ENCODE measurements at places on chromosomes 3 and 15. TPM values are rescaled to one million over a fixed set of nuclear protein-coding genes. Genes with fewer than 3 reads are reported as not detected.
A peak's percentile ranks its signal among the peaks of the same experiment; 100 is the strongest.

DNA sequence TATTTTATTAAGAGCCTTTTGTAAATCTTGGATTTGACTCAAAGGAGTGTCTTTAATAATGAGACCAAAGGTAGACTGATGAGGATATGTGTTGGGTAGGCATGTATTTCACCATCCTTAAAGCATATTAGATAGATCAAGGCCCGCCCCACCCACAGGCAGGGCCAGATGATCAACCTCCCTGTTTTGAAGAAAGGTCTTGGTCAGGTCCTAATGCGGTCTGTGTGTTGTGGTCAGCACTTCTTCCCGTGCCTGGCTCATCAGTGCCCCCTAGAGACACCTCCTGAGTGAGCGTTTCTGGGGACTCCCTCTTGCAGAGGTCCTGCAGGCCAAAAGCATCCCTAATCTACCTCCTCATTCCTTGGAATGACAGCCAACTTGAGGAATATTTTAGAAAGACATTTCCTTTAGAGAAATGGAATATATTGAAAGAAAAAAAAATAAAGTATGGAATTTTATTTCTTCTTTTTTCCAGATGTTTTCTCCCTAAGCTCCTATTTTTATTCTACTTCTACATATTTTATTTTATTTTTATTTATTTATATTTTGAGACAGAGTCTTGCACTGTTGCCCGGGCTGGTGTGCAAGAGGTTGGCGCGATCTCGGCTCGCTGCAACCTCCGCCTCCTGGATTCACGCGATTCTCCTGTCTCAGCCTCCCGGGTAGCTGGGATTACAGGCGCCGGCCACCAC, 6.0 kb downstream of the TM4SF4 start:
- peak; percentile 67 for DNase-seq

DNA sequence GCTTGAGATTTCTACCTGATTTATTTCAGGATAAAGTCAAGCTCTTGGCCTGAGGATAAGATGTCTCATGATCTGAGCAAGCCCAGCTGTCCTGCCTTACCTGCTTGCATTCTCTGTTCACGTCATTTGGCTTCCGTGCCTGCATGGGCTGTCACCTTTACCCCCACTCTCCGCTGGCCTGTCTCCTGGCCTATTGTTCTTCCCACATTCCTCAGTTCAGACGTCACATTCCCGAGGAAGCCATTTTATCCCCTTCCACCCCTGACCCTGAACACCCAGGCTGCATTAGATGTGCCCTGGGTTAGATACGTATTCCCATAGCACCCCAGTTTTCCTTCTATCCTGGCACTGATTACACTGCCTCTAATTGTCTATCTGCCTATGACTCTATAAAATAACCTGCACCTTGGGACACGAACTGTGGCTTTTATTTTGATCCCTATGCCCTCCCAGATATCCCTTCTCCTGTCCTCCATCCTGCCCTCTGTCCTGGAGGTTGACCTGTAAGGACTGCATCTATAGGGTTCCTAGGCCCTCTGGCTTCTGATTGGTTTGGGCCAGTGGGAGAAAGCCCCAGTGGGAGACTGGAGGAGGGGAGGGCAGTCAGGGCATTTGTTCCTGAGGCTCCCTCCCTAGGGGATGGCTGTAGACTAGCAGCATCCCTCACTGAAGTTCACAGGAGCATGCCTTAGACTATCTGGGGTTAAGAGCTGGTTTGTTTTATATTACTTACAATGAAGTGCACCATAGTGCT, 19.2 kb upstream of the UBE2Q2 start:
- DNase-seq: no peak

DNA sequence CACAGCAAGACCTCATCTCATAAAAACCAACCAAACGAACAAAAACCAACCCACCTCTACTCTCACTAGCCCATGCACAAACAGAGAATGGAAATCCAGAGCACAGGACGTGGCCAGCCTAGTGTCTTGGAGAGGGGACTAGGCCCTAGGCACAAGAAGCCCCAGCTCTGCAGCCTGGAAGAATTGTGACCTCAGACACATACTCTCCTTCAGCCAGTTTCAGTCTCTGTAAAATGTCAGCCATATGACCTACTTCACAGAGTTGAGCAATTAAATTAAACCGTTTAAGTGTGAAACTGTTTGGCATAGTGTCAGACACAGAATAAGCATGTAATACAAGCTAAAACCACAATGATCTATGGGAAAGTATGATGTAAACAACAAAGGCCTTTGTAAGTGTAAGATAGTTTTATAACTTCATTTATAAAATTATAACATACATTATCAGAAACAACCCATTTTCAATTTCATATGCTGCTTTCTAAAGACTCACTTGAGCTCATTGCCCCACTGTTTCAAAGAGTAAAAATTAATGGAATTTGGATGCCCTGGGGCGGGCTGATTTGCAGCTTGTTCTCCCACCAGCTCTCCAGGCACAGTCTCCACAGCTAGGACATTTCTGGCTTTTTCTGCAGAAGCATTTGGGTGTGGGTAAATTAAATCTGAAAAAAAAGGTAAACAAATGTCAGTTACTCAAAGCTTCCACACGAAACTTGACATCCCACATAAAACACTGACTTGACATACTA, 32.9 kb downstream of the TBC1D2B start:
- peak; percentile 79 for DNase-seq

DNA sequence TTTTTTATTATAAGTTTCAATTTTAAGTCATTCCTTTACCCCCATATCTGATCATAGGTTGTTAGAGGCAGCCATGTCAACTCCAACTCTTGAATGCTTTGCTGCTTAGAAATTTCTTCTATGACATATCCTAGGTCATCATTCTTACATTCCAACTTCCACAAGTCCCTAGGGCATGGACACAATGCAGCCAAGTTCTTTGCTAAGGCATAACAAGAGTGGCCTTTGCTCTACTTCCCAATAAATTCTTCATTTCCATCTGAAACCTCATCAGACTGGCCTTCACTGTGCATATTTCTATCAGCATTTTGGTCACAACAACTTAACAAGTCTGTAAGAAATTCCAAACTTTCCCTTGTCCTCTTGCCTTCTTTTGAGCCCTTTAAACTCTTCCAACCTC, 28.5 kb downstream of the TRIM42 start:
- DNase-seq: no peak

- peak; percentile 81 for DNase-seq
Measured at GRCh38 chr15:85047271-85047948, 65.8 kb downstream of the PDE8A start.

DNA sequence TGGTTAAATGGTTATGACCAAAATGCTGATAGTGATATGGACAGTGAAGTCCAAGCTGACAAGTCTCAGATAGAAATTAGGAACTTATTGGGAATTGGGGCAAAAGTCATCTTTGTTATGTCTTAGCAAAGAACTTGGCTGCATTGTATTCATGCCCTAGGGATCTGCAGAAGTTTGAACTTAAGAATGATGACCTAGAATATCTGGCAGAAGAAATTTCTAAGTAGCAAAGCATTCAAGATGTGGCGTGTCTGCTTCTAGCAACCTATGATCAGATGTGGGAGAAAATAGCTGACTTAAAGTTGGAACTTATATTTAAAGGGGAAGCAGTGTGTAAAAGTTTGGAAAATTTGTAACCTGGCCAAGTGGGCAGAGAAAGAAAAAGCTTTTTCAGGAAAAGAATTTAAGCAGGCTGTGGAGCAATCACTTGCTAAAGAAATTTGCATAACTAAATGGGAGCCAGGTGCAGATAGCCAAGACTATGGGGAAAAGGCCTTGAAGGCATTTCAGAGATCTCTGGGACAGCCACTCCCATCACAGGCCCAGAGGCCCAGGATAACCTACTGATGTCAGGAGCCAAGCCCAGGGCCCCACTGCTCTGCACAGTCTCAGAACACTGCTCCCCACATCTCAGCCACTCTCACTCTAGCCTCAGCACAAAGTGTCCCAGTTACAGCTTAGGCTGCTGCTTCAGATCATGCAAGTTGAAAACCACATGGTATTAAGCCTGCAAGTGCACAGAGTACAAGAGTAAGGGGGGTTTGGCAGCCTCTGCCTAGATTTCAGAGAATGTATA, 147.8 kb upstream of the TGFBR2 start:
- DNase-seq: no peak

- no peak for DNase-seq
Measured at GRCh38 chr3:81502236-81502635, 259.2 kb downstream of the GBE1 start.

DNA sequence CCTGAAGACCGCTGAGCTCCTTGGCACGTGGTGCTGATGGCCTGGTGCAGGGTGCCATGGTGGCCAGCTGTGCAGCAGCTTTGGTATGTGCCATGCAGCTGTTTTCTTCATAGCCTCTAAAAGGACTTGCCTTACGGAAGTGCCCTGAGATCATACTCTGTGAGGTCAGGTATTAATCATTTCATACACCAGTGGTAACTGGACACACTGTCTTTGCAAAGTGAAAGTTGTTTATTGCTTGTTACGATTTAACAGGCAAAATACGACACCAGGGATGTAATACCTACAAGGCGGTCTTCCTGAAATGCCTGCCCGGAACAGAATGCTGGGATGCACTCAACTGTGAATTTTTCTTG, 184.6 kb downstream of the ATP10A start:
- DNase-seq: no peak

DNA sequence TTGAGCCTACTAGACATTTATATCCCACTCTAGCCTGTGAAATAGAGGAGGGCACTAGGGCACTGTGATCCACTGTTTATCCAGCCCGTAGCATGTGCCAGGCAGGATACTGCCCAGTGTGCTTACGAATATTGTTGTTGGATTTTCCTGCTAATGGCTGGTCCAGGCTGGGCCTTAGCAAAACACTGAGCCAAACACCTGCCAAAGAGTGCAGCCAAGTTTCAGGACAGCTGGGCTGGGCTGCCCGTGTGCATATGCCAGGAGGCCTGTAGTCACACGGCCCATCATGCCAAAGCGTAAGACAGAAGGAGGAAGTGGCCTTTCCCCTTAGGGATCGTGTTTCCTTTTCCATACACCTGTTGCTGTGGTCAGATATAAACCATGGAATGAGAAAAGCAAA, 54.5 kb upstream of the ABHD10 start:
- no peak for DNase-seq

GRCh38 chr3:117355566-117355965, 646.0 kb downstream of the TUSC7 start:
- peak; percentile 69 for DNase-seq

GRCh38 chr3:171835116-171835515, 8.0 kb upstream of the TMEM212 start:
- DNase-seq: no peak

GRCh38 chr3:11221818-11222415, 50.3 kb upstream of the ATG7 start:
- DNase-seq: no peak

DNA sequence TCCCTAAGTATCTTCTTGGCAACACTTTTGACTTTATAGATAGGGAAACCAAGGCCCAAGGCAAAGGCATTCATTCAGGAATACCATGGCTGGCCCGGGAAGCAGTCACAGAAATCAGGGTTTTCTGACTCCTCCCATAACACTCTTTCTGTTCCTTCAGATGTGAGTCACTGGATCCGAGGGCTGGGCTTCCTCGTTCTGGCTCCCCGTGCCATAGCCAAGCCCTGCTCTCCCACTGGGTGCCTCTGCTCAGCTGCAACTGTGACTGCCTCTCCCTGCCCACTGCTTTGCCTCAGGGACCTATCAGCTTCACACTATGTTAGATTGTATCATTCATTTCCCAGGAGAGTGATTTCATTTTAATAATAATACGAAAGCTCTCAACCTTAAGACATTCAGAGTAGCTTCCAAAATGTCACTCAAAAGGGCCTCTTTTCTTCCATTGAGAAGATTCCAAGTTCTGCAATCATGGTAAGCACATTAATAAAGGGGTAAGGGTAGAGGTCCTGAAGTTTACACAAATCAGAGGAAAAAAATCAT, 50.2 kb downstream of the GABRB3 start:
- DNase-seq: no peak

GRCh38 chr3:24390169-24391130, 104.2 kb downstream of the THRB start:
- DNase-seq: no peak

DNA sequence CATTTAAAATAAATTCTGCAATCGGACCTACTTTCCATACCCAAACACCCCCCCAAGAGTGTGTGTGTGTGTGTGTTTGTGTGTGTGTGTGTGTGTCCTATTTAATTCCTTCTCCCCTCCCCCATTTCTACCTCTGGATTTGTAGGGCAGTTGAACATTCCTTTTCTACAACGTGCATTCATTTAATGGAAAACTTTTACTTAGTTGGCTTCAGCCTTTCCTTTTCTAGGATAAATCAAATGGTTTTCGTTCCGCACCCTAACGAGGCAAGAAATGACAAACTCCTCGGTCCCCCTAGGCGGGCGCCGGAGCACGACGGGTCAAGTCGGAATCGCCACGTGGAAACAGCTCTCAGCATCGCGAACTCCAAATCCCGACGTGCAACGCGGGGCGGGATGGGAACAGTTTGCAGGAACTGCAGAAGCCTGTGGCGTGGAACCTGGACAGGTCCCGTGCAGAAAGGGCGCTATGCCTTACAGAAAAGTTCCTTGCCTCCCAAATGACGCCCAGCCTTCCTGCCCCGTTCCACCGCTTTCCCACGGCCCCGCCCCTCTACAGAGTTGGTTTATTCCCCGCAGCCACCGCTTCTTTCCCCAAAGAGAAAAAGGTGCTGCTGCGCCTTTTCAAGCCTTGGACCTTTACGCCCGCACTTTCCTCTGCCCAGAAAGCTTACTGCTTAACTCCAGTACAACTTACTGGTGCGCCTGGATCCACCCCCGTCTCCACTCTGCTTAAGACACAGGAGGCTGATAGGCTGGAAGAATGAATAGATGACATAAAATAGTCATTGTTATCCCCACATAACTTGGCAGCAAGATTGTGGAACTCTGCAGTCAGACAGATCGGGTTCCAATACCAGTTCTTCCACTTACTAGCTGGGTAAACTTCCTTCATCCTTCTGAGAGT, 1.1 kb upstream of the EIF2B5 start:
- peak; percentile 94 for DNase-seq

DNA sequence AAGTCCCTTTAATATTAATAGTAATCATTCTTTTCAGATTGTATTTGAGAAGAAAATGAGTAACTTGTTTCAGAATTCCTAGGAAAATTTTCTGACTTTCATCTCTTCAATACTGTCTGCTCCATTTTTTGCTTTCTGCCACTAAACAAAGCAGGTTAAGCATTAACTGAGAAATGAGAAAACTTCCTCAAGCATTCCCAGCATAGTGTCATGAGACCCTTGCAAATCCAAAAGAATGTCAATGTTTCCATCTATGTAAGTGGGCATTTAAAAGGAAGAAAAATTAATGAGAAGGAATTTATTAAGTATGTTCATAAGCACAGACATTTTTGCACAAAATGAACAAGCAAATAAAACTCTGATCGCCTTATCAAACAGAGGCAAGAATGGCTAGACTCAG, 148.0 kb upstream of the STRIT1 start:
- DNase-seq: no peak

GRCh38 chr3:481680-482079, 285.1 kb downstream of the CHL1 start:
- DNase-seq: peak; percentile 14

The SLC9C1 gene
- total RNA-seq: not detected

The POC1A gene
- 16.1 TPM for total RNA-seq

The KCNAB1 gene
- not detected for total RNA-seq

The ZNF662 gene
- total RNA-seq: not detected

The MINDY4B gene
- not detected for total RNA-seq

The CCR1 gene
- total RNA-seq: not detected

The TSPAN3 gene
- total RNA-seq: 224 TPM

The SETD2 gene
- total RNA-seq: 28.8 TPM
